Pons (tissue), 1 donor: ENCODE measurements at places on chromosomes 6 and 20.

DNA sequence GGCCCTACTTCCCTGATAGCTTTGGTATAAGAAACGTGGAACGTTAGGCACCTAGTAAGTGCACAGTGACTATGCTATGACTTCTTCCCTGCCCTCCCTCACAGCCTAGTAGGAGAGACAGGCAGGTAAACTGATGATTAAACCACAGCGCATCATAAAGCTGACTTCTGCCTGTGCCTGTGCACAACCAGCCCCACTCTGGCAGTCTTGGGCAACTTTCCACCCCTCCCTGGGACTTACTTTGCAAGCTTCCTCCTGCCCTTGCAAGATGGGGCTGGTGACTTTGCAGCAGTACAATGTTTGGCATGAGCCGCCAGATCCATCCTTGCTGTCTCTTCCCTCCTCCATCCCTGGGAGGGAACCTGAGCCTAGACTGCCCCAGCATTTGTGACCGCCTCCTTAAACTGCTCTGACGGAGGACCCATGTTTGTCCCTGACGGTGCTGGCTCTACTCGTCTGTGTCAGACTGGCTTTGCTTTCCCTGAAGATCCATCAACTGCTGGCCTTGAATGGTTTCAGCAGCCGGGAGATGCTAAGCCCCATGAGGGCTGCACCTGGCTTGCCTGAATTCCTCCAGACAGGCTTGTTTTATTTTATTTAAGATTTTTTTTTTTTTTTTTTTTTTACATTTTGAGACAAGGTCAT, 36.1 kb downstream of the EFCAB8 start:
- DNase-seq = no peak

DNA sequence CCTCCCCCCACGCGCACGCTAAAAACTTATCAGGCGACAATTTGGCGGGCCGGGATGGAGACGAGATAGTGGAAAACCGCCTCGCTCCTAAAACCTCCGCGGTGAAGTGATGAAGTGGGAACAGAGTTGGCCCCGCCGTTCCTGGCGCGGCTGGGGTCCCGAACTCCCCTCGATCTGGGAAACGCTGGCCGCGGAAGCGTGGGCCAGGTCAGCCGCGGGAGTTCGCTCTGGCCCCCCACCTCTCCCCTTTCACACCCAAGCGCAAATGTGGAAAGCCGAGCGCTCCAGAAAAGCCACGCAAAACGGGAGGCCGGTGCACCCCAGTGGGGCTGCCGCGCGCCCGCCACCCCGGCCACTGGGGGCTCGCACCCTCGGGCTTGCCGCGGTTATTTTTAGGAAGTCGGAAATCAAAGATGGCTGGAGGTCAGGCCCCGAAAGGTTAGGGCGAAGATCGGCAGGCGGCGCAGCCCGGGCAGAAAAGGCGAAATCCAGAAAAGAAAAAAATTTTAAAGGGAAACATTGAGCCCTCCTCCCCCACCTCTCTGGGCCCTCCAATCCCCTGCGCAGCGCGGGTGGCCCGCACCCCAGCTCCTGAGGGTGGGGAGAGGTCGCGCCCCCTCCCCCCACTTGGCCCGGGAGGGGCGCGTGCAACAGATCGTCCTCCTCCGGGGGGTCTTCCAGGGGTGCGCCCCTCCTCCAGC, 1.0 kb downstream of the SALL4 start:
- DNase-seq = no peak

DNA sequence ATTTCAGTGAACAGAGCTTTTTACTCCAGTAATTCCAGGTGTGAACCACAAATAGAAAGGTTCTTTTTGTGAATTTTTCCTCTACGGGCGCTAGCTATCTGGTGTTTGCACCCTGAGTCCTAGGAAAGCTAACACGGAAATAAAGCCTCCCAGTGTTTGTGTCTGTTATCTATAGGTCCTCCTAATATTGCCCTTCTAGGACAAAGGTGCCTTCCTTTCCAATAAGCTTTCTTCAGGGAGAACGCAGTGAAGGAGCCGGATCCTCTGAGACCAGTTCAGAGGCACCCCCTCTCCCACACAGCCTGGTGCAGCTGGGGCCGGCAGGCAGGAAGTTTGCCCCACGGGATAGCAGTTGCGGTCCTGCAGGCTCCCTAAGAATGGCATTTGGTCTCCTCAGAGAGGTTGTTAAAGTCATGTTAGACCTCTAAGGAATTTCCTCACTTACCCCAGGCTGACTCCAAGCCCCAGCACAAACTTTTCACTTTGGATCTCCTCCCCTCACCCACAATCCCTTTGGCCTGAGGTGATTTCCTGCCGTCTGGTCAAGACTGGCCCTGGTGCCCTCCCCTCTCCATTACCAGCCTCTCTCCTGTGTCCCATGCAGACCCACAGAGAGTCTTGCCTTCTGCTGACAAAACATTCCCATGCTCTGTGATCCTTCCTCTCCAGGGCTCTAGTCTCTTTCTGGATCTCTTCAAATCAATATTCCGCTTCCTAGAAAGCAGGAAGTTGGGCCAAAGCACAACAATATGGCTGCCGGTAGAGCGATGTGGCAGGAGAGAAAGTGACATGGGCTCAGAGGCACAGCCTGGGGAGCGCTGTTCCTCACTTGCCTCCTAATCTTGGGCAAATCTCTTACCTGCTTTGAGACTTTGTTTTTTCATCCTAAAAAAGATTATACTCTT, 126.0 kb downstream of the MOXD1 start:
- DNase-seq = no peak

DNA sequence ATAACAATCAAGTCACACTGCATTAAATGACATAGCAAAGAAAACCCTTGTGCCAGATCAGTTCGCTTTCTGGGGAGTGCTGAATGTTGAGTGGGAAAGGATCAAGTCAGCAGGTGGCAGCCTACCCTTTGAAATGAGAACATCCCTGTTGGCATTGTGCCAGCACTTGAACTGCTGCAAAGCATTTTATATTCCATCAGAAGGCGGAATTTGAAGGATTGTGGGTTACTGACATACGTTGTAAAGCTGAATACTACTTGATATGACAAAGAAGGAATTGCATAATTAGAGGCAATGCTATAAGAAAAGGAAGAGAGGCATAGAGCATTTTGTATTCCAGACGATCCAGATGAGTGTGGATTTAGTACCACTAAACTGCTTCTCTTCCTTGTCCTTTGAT, 26.5 kb downstream of the BCKDHB start:
- DNase-seq = peak; percentile 67

GRCh38 chr6:116665464-116665863, 3.1 kb downstream of the ZUP1 start:
- no peak for DNase-seq

DNA sequence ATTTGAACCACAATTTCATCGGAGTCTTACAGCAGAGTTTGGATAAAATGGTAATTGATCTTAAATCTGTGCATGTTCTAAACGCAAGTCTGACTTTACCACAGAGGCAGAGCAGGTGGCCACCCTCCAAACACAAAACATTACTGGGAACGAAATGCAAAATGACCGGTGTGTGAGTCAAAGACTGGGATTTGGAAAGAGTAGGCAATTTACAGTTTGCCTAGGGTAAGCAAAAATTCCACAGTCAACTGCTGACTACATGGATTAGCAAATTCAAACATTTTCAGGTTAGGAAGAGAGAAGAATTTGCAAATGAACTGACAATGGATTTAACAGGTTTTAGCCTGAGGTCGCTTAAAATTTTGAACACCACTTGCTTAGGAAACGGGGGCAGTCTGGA, 444.4 kb downstream of the HDGFL1 start:
- no peak for DNase-seq

GRCh38 chr6:136524936-136525413, 25.2 kb downstream of the MAP7 start:
- DNase-seq = peak; percentile 89

DNA sequence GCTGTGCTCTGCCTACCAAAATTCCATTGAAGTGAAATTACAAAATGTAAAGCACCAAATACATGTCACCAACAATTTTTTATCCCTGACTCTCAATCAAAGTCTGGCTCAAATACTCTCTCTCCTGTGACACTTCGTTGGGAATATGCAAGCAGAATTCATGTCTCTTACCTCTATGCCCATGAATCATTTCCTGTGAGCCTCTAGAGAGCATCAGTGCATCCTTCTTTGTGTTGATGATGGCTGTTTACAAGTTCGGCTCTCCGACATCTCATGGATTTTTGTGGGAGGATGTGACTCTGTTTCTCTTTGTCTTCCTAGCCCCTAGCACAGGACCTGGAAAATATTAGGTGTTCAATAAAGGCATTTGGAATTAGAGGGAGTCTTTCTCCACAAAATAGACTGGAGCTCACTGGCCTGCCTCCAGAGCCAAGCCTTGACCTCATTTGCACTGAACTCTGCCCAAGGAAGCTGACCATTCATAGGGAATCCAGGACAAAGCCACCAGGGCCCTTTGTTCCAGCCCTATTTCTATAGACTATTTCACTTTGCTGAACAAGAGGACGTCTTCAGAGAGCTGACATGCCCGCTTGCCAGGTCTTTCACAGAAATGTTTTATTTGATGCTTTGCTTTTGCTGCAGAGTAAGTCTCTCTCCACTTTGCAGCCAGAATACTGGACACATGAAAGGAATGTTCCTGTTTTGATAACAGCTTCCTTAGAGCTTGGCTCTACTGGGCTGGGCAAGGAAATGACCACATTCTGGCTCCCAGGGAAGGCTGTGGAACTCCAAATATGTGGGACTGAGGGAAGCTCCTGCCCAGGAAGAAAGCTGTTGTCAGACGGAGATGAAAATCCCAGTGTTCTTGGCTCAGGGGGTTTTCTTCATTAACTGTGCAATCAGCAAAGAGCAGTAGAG, 194.5 kb upstream of the CDYL start:
- peak; percentile 23 for DNase-seq

DNA sequence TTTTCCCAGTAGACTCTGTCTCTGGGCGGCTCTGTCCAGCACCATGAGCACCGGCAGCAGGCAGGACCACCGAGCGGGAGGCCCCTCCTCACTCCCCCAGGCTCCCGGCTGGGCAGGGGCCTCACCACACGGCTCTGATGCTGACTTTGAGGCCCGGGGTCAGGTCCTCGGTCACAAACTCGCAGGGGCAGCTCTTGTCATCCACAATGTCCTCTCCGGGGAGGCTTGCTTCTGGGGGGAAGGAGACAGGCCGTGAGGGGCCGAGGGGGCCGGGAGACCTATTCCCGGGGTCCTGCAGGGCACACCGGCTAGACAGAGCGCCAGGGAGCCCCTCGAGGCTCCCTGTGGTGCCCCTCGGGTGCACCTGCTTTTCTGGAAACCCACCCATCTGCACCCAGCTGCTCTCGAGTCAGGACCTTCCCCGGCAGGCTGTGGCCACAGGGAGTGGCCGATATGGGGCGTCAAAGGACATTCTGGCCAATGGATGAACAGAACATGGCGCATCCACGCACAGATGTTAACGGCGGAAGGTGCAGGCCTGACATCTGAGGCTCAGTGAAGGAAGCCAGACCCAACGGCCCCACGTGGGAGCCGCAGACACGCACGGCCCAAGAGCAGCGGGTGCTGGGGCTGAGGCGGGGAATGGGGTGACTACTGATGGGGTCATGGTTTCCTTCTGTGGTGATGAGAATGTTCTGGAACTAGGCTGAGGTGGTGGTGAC, 53.0 kb upstream of the CHRNA4 start:
- no peak for DNase-seq

- DNase-seq = peak; percentile 82
These were observed 122.6 kb downstream of the GPX5 start for GRCh38 chr6:28648035-28648877.

DNA sequence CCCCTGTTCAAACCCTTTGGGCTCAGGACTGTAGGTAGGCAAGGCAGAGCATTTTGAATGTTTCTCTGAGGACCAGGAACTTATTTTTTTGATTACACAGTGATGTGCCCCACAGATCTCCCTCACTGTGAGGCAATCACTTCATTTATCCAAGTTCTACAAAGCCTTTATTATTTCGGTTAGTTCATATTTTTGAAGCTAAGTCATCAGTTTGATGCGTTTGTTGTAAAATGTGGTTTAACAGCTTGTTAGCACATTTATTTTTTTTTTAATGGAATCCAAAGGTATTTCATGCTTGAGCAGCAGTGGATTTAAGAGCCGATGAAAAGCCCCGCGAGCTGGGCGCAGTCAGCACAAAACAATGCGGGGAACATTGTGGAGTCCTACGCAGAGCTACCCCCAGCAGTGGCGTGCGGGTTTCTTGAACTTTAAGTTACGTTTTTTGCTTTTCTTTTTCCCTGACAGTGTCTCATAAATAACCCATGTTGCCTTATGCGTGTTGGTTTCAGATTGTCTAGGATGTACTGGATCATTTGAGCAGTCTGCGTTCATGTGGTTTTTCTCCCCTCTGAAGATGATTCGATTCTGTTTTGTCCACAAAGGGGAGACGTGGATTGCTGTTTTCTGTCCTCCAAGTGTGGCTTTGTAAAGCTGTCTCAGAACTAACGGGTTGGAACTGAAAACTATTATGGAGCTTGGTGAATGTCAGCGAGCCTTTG, 233.6 kb upstream of the BMP2 start:
- peak; percentile 7 for DNase-seq

GRCh38 chr6:12160326-12160725, 129.8 kb upstream of the EDN1 start:
- peak; percentile 46 for DNase-seq

DNA sequence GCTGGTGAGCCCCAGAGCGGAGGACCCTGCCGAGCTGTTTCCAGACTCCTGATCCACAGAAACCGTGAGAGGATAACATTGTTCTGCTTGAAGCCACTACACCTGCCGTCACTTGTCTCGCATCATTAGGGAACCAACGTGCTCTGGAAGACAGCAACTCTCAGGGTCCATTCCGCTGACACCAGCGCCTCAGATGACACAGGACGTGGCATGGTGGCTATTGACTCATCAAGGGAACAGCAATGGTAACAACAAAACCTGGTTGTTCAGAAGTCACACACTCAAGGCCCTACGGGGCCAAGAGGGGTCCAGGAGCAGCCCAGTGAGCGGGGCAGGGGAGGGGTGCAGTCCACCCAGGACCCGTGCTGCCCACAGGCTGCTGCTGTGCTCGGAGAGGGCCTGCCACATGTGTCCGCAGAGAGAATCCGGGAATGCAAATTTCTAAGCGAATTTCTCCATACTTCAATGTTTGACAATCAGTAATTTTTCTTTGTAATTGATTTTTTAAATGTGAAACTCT, 110.4 kb downstream of the TTLL2 start:
- DNase-seq = no peak

DNA sequence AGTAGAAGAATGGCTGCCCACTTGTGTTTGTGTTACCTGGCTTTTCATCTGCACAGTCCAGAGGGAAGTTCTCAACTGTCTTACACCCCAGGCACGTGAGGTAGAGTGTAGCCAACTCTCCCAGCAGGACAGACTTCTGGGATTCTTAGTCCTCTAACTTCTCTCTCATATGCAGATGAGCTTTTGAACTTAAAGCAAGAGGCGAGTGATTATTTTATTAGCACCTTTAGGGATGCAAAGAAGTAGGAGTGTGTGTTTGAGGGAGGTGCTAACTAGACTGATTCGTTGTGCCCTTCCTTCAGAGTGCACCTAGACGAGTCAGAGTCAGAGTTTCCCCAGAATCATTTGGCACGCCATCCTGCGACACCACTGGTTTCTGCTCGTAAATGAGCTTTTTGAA, 10.8 kb downstream of the CDYL start:
- DNase-seq = no peak
